ENCODE measurements at places on chromosomes 7 and 10.

GRCh38 chr10:99768556-99768955, 13.9 kb upstream of the ABCC2 start:
- no peak for DNase-seq

GRCh38 chr10:91590904-91591796, 41.7 kb downstream of the PPP1R3C start:
- DNase-seq = peak; percentile 64

DNA sequence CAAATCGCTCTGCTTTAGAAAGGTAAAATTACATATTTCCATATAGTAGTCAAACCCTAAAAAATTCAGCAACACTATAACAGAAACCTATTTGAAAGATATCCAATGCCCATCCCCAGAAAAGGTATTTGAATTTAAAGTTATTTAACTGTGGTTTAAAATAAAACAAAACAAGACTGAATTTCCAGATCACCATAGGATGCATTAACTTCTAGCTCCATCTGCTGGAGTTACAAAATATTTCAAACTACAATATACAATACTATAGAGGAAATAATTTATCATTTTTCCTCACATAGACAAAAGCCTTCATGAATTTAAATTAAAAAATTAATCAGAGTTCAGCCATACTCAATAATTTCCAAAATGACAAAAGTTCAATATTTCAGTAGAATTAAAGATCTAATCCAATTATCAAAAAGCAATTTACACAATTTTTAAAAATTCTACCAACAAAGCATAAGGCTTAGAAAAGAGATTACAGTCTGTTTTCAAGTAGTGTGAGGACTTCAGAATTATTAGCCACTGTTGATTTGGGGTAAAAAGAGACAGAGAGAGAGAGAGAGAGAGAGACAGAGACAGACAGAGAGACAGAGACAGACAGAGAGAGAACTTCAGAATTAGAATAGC, 75.9 kb downstream of the LMBR1 start:
- peak; percentile 29 for DNase-seq

- no peak for DNase-seq
These were observed 539.4 kb upstream of the MGMT start for GRCh38 chr10:128927497-128928161.

- DNase-seq = peak; percentile 80
These were observed 35.5 kb downstream of the GRIFIN start for GRCh38 chr7:2440608-2441245.

DNA sequence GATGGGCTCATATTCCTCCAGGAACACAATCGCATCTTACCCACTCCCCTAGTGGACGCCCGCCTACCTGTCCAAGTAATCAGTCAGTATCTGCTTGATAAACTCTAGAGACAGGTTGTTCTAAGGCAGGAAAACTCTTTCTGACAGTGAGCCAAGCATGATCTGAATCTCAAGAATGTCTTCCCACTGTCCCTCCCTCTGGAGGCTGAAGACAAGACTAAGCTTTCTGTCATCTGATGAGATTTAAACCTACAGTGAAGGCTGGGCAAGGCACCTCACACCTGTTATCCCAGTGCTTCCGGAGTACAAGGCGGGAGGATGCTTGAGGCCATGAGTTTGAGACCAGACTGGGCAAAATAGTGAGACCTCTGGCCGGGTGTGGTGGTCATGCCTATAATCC, 586.6 kb downstream of the GALNT17 start:
- DNase-seq = no peak

- DNase-seq = no peak
These were observed 10.5 kb downstream of the ZNF282 start for GRCh38 chr7:149205690-149206381.

DNA sequence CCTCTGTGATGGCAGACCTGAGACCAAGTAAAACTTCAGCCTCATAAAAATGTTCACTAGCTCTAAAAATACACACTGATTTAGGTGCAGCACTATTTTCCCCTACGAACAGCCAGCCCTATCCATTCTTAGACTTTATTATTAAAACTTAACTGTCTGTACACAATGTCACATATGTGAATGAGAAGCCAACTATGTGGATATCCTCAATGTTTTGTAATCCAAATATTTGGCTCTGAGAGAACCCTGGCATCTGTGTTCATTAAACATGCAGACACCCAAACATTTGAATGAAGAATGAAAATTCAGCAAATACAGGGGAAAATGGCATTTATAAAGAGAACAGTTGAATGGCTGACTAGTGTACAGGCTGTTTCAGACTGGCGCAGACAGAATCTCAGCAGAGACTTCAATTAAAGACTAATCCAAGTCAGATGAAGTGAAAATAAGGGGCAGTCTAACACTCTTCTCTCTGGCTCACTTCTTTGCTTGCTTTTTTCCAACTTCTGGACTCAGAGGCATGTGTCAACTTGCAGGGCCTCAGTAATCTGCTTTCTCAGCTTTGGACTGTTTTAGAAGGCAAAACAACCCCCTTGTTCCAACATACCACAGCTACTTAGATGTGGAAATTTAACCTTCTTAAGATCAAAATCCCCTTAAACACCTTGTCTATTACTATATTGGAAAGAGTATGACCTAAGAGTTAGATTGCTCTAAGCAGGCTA, 47.4 kb upstream of the FAM180A start:
- peak; percentile 57 for DNase-seq

- DNase-seq = peak; percentile 42
These were observed 28.6 kb downstream of the BMPR1A start for GRCh38 chr10:86785037-86785436.

DNA sequence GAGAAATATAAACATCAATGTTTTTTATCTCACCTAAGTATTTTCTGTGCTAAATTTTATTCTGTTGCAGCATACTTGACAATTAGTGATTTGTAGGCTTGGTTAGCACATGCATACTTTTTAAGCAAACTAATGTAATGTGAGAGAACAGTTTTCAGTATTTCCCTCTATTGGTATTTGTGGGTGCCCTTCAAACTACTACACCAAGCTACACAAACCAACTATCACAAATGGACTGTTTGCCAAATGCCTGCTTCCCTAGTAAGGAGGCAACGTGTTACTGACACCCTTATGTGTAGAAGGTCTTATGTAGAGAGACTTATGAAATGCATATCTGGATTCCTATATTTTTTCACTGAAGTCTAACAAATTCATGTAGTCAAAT, 98.4 kb upstream of the FZD1 start:
- no peak for DNase-seq

- no peak for DNase-seq
These were observed 151.8 kb upstream of the AHR start for GRCh38 chr7:17146621-17147020.

DNA sequence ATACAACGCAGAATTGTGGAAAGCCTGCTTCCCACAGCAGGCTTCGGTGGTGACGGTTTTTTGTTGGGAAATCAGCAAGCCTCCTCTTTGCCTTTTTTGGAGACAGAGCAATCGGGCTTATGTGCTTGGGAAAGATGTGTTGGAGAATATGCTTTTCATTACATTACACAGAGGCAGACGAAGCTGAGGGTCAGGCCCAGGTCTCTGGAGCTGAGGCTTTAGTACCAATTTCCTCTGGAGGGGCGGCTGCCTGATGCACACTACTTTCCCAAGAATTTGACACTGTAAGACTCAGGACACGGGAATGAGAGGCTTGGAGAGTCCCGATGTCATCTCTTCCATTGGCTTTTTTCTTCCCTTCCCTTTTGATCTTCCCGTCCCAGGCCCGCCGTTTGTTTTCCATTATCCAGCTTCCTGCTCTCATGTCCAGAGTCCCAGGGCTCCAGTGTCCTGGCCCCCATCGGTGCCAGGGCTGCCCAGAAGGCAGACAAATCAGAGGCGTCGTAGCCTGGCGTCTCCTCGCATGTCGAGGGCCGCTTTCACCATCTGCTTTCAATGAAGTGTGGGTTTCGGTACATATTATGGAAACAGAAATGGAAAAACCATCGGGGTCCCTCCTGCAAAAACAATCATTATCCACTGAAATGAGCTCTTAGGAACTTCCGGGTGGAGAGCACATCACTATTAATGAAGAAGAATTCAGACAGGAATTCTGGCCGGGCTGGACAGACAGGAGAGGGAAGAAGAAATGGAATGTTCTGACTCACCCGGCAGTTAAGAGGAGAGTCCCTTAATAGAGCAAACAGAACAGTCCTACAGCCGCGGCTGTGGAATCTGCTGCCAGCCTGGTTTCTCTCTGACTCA, 123.0 kb upstream of the JCAD start:
- peak; percentile 78 for DNase-seq

DNA sequence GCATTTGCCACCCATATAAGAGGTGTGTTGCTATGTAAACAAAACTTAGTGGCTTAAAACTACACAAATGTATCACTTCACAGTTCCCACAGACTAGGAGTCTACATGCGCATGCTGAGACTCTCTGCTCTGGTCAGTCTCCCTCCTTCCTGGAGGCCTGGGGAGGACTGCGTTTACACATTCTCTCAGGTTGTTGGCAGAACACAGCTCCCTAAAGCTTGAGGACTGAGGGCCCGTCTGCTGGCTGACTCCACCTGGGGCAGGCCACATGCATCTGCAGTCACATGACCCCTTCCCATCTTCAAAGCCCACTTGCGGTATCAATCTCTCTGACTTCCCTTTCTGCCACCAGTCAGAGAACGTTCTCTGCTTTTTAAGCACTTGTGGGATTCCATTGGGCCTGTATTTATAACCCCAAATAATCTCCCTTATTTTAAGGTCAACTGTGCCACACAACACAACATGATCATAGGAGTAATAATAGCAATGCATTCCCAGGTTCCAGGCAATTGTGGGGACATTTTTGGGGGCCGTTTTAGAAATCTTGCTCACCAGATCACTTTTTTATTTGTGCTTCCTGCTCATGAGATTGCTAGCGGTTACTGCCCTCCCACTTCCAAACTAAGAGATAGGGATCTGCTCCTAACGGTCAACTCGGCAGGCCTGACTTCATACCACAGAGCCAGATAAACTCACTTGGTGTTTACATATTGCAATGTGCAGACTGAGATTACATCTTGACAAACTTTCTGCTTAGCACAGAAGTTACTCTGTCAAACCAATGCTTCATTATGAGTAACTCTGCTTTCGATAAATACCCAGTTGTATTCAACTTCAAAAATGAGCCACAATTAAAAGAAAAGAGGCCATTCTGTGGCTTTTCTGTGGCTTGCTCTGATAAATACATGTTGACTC, 96.3 kb downstream of the ALOX5 start:
- DNase-seq = no peak

- DNase-seq = no peak
These were observed 46.4 kb downstream of the ANK3 start for GRCh38 chr10:60343254-60343653.

DNA sequence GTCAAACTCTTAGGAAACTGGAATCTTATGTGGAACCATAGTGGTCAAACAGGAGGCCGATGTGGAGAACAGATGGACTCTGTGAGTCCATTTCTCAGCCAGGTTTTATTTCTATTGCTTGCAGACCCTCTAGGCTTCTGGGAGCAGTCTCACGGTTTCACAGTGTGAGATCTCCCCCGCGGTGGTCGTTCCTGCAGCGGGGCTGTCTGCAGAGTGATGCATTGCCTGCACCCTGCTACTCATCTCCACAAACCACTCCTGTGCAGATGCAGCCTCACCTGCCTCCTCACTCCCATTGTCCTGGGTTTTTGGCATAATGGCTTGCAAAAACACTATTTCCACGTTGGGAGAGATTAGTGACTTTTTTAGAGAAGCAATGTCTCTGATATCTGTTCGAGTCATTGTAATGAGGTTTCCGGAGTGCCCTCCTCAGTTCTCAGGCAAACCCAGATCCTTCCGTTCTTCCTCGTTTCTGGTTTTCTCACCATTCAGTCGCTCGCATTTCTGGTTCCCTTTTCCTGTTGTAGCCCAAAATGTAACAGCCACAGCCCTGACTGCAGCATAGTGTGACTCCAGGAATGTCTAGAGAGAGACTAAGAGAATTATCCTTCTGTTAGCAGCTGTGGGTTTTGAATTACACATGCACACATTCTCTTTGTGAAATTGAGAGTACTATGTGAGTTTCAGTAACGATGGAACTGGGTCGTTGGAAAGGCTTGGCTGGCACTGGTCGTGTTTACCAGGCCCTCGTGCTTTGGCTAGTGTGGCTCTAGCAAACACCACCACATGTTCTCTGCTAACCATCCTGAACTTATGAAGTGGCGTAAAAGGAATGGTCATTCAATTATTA, 30.2 kb downstream of the ACADSB start:
- no peak for DNase-seq

- DNase-seq = no peak
These were observed 55.7 kb downstream of the CUBN start for GRCh38 chr10:17073725-17074540.

DNA sequence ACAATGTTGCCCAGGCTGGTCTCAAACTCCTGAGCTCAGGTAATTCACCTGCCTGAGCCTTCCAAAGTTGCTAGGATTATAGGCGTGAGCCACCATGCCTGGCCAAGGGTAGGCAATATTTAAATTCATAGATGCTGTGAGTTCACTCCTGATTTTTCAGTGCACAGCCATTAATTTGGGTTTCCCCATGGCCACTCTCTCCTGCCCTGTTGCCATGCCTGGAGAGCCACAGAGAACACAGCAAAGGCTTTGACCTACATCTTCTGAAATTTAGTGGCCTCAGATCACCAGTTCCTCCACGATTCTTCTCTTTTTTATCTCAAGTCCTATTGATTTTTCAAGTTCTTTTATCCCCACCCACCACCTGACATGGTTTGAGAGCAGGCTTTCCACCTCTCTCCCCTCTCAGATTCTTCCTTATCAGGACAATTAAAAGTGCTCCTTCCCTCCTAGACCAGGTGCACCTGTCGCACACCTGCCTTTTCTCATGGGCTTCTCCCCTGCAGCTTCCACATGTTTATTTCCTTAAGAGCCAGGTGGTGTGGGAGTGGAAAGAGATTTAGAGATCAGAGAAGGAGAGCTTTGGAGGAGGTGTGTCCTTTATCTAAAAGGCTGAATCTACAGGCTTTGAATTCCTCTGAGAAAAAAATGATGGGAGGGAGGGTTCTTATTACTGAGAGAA, 123.8 kb downstream of the ADRA2A start:
- no peak for DNase-seq

DNA sequence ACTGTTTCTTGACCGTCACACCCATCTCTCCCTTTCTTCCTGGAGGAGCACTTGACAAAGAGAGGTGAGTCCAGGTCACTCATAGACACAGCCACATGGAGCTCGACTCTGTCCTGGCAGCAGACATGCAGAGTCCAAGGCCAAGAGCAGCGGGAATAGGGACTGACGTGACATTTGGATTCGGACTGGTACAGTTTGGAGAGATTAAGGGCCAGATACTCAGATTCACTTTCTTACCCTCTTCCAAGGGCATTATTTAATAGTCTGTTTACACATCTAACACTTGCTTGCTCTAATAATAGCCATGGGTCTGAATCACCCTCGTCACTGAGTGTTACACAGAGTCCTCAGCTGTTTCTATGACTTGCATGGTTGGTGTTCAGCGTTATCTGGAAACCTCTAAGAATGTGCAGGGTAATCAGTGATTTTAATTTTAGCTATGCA, 39.2 kb upstream of the OTUD1 start:
- DNase-seq = peak; percentile 89
